AG20443 (cell line): ENCODE measurements at places on chromosomes 2 and 18.

GRCh38 chr18:6731222-6731596 lies 1.7 kb downstream of the ARHGAP28 start:
- peak; percentile 54 for DNase-seq

DNA sequence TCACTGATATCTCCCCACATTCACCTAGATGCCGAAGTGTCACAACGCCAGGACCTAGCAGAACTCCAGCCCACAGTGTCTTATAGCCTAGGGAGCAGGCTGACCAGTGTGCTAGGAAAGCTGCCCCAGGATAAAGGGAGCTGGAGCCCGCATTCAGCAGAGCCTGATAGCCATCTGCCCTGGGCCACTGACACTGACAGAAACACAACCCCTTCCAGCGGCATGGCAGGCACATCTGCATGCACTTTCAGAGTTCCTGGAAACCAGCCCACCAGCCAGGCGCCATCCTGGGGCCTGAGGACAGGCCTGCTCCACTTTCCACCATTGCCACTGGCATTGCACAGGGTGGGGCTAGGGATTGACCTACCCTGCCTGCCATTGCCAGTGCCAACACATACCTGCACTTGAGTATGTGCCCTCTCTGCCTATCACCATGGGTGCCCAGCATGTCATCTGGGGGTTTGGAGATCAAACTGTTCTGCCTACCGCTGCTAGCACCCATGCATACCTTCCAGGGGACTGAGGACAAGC lies 290.1 kb upstream of the KLHL14 start:
- peak; percentile 2 for DNase-seq

DNA sequence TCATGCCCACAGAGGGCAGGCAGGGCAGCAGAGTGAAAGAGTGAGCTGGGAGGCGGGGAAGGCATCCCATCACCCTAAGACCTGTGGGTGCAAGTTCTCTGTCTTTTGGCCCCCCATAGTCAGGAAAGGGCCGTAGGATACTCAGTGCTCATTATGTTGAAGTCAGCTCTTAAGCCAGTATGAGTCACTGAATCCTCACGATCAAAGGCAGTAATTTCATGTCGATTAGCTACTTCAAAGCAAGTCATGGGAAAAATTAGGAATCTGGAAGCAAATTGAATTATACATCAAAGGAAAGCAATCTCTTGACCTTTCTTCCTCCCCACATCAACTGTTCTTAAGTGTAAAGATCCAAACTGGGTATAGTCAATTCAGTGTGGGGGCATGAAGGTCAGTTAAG lies 178.9 kb downstream of the FHOD3 start:
- no peak for DNase-seq

DNA sequence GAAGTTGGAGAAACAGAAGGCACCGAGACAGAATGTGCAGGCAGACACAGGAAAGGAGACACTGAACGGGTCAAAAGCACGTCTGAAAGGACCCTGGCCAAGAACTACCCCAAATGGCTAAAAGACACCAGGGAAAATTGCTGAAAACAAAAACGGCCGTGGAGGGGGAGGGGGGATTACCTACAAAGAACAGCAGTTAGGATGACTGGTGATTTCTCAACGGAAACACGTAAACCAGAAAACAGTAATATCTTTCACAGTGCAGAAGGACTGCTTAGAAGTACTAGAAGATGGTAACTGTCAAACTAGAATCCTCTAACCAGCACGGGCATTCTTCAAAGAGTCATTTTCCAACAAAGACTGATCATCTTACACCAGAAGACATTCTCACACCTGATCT lies 142.6 kb downstream of the HDAC4 start:
- no peak for DNase-seq

DNA sequence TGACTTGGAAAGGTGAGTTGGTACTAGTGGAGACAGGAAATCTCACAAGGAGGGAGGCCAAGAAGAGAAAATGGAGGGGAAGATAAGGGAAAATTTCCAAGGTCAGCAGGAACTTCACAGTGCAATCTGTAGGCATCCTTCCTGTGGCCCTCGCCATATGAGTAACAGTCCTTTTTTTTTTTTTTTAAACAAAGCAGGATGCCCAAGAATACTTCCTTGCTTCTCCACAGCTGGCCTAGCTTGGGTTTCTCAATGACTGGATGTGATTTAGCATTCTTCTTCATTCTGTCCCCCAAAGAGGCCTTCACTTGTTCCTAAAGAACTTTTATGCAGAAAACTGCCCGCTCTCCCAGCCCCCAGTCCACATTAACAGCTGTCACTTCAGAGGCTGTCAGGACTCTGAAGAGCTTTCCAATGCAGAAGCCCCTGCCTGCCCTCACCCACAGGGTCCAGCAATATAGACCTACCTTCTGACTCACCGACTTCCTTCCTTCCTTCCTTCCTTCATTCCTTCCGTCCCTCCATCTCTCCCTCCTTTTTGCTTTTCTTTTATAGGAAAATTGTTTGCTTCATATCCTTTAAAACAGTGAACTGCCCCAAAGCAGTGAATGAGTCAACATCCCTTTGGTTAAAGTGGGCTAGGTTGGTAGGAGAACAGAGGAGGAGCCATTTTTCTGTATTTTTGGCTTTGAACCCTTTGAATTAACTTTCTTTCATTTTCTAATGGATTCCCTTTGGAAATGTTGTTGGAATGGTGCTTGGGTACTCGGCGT lies 172.0 kb downstream of the MGAT5 start:
- no peak for DNase-seq

DNA sequence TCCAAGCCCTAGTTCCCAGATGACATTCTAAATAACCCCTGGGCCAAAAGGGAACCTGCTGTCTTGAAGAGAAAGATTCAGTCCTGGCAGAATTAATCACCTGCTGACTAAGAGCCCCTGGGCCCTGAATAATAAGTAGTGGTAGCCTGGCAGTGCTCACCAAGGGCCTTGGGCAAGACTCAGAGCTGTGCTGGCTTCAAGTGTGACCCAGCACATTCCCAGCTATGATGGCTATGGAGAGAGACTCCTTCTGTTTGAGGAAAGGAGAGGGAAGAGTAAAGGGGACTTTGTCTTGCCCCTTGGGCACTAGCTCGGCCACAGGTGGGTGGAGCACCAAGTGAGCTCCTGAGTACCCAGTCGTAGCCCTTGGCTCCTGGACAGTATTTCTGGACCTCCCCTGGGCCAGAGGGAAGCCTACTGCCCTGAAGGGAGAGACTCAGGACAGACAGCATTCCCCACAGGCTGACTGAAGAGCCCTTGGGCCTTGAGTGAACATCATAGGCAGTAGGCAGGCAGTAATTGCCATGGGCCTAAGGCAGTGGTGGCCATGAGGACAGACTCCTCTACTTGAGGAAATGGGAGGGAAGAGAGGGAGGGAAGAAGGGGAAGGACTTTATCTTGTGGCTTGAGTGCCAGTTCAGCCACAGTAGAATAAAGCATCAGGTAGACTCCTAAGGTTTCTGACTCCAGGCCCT lies 40.0 kb upstream of the INPP4A start:
- DNase-seq = no peak

GRCh38 chr2:211495339-211495738 lies 938.9 kb downstream of the CPS1 start:
- DNase-seq = no peak

DNA sequence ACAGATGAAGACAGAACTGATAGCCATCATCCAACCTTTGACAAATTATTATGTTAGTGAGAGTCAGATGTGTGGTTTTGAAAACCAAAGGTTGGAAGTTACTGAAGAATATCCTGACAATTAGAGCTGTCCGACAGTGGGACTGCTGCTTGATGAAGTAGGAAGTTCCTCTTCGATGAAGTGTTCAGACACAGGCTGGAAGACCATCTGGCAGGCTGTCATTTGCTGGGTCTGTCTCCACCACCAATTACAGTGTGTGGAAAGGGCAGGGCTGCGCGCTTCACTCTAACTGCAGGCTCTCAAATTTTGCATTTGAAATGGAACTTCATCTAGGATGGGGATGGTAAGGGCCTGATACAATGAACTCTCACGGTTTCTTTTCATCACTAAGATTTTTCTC lies 313.8 kb downstream of the PIK3C3 start:
- no peak for DNase-seq

GRCh38 chr2:118968961-118969733 lies 27.2 kb downstream of the MARCO start:
- no peak for DNase-seq

- DNase-seq = peak; percentile 42
Observed at GRCh38 chr2:165691615-165692014, 102.4 kb downstream of the GALNT3 start.

GRCh38 chr18:23493654-23494053 lies 9.7 kb upstream of the RMC1 start:
- DNase-seq = no peak

GRCh38 chr2:133641497-133641896 lies 73.2 kb upstream of the NCKAP5 start:
- peak; percentile 27 for DNase-seq

DNA sequence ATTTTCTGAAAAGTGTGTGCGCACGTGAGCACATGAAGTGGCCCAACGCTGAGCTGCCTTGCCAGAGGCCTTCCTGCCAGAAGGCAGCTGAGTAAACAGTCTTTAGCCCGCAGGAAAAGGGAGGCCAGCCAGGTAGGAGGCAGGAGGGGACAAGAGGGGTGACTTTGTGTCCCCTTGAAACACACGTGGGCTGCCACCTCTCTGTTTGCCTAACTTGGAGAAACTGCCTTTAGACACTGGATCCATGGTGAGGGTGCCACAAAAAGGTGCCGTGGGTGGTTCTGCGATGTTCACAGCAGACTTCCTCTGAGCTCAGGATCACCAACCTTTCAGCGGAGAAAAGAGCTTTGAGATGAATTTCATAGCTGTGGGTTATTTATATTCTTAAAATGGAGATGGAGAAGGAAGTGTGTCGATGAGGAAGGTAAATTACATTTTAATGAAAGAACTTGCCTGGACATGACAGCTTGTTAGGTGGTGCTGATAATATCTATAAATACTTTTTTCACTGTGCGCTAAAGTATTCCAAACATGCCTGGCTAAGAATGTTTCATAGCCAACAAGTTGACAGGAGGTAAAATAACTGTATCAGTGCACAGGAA lies 36.6 kb upstream of the ASB1 start:
- no peak for DNase-seq

- DNase-seq = no peak
Observed at GRCh38 chr2:37786854-37787253, 115.4 kb upstream of the CDC42EP3 start.

- no peak for DNase-seq
Observed at GRCh38 chr2:75647771-75648170, 1.2 kb downstream of the MRPL19 start.

DNA sequence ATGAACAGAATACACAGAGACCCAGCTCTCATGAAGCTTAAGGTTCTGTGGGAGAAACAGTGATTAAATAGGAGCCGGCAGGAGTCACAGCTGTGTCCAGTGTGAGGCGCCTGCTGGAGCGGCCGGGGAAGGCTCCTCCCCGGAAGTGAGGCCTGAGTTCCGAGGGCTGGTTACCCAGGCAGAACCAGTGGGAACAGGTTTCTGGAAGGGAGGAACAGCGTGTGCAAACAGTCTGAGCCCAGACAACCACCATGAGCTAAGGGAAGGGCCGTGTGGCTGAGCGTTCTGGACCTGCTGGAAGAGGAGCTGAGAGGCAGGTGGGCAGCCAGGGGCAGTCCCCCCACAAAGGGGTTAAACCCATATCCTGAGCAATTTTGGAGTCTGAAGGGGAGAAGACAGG lies 26.0 kb upstream of the NPAS2 start:
- no peak for DNase-seq

GRCh38 chr2:8631465-8632005 lies 50.3 kb upstream of the ID2 start:
- DNase-seq = no peak

DNA sequence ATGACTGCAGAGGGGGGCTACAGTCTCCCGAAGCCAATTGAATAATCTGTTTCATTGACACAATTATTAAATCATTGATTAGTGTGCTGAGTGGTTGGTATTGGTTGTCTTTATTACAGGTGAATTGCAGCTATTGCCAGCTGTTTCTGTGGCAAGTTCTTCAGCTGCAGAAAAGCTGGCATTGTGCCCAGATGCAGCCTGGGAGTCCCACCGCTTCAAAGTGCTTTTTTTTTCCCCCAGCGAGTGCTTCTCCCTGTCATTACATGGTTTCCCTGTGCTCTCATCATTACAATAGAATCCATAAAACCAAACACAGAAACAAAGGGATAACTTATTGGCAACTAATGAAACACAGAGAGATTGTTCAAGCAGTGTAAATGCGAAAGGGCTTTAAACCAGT lies 164.7 kb downstream of the GRB14 start:
- no peak for DNase-seq

GRCh38 chr2:172743898-172744297 lies 8.3 kb downstream of the RAPGEF4 start:
- DNase-seq = no peak

GRCh38 chr2:45889053-45889452 lies 237.6 kb downstream of the PRKCE start:
- DNase-seq = no peak

DNA sequence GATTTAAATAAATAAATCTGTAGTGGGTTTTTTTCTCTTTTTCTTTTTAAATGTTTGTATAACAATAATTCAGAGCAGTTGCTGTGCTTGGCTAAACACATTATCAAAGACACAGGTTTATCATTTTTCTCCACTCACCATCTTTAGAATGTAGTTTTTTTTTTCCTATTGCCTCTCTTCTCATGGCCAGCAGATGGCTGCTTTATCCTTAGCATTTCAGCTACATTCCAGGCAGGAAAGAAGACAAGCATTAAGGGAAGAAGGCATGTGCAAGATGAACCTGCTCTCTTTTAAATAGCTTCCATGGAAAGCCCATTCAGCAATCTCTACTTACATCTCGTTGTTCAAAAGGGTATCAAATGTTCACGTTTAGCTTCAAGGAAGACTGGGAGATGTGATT lies 42.6 kb downstream of the ARHGAP15 start:
- peak; percentile 14 for DNase-seq

- no peak for DNase-seq
Observed at GRCh38 chr18:76233876-76234675, 261.0 kb downstream of the ZNF516 start.

- no peak for DNase-seq
Observed at GRCh38 chr18:43192408-43192807, 76.9 kb upstream of the RIT2 start.

DNA sequence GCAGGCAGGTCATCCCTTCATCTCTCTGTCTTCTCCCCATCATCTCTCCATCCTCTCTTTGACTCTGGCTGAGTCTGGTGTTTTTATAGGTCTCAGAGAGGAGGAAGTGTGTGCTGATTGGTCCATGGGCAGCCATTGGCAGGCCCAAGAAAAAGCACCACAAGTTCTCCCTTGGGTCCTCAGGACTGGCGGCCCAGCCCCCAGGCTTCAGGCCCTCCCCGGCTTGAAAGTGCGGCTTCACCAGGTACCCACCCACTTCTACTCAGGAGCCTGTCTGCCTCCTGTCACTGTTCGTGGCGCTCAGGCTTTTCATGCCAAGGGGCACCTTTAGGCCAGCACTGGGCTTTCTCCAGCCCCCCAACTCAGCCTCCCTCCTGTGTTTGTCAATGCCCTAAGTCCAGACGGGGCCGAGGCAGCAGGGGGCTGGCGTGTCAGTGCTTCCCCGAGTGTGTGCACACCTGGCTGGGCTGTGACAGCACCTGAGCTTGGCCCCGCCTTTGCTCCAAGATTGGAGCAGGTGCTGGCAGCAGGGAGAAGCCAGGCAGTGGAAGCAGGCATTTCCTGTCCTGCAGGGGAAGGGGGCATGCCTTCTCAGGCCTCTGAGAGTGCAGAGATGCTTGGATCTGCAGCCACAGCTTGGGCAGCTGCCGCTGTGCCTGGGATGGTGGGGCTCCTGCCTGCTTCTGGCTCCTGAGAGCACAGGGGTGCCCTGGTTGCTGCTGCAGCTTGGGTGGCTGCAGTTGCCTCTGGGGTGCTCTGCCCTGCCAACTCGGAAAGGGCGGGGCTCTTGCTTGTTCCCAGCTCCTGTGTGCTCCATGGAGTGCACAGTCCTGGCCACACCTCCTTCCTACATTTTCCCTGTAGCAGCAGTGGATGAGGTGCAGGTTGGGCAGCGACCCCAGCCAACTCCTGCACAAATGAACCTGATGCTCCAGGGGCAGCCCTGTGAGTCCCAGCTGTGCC lies 34.1 kb downstream of the FBXO48 start:
- DNase-seq = no peak
